A172 (cell line): ENCODE measurements at places on chromosomes 12 and 14.

- peak; percentile 73 for DNase-seq
Observed at GRCh38 chr14:99910337-99911309, 117.4 kb downstream of the EML1 start.

DNA sequence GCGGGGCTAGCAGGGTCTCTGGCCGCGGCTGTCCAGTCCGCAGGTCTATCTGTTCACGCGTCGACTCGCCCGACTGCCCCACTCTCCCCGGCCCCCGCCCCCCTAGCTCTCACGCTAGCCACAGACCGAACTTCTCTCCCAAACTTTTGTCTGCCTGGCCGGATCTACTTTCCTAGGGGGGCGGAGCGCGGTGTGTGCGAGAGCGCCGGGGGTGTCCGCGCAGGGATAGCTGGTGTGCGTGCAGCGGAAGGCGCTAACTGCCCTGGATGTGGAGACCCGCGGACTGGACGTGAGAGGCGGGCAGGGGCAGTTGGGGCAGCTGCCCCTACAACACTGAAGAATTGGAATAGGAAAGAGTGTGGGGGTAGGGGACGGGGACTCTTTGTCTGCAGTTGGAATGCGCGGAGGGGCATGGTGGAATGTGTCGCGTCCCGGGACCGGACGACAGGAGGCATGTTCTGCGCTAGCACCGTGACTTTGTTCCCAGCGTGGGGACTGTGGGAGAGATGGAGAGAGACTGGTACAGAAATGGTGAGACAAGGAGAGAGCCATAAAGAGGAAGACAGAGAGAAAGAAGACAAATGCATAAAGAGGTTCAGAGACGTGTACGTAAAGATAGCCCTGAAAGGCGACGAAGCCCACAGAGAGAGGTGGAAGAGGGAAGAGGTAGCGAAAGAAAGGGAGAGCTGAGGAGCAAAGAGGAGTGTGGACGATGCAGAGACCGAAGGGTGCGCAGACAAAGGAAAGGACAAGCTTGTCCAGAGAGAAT, at the start of gene AJUBA:
TSS of gene AJUBA (minus strand) at position 75 of the 769 bp plus-strand sequence. CDS start 285 bp downstream, outside the sequence.
- peak; percentile 58 for DNase-seq

DNA sequence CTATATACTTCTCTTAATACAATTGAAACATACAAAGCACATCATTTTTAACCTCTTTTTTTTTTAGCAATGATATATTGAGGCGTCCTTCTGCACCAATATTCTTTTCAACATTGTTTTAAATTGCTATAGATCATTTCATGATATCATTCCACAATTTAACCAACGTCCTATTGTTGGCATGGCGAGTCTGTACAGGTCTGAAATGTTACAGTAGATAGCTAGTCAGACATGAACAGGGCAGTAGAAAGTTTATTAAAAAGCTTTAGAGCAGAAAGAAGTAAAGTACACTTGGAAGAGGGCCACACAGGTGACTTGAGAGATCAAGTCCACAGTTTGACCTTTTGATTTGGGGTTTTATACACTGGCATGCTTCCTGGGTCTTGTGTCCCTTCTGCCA, 279.0 kb downstream of the PAWR start:
- DNase-seq, result no peak

DNA sequence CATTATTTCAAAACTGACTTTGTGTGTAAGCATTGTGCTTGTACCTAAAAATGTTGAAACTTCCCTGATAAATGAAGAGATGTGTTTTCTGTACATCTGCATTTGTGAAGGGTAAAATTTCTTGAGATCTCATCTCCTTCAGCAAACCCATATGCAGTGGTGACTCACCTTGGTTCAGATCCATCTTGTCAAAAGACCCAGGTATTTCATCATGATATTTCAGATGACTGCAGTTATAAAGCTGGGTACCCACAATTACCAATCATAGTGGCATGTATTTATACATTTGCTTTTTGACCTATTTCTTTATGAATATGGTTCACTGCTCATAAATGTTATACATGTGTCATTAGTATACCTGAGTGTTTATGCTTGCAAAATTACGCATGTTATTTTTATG, 1213.6 kb downstream of the GALC start:
- DNase-seq, result no peak

GRCh38 chr12:20585913-20586312, 109.2 kb upstream of the SLCO1C1 start:
- DNase-seq, result no peak

- DNase-seq, result no peak
Observed at GRCh38 chr12:95054206-95054605, 19.2 kb downstream of the NR2C1 start.

DNA sequence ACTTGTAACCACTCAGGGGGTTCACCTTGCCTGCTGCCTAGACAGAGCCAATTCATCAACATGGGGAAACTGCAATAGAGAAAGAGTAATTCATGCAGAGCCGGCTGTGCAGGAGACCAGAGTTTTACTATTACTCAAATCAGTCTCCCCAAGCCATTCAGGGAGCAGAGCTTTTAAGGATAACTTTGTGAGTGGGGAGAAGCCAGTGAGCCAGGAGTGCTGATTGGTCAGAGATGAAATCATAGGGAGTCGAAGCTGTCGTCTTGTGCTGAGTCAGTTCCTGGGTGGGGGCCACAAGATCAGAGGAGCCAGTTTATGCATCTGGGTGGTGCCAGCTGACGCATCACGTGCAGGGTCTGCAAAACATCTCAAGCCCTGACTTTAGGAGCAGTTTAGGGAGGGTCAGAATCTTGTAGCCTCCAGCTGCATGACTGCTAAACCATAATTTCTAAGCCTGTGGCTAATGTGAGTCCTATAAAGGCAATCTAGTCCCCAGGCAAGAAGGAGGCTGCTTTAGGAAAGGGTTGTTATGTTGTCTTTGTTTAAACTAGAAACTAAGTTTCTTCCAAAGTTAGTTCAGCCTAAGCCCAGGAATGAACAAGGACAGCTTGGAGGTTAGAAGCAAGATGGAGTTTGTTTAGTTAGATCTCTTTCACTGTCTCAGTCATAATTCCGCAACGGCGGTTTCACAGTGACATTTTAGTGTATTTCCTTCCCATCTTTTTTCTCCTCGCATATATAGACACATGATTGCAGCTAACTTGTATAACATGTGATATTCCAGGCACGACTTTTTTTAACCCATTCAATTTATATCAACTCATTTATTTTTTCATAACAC, 68.9 kb upstream of the NCOR2 start:
- DNase-seq, result peak; percentile 94
